OCI-LY7 (cell line): ENCODE measurements at places on chromosomes 3 and 15.
A peak's percentile ranks its signal among the peaks of the same experiment; 100 is the strongest.

DNA sequence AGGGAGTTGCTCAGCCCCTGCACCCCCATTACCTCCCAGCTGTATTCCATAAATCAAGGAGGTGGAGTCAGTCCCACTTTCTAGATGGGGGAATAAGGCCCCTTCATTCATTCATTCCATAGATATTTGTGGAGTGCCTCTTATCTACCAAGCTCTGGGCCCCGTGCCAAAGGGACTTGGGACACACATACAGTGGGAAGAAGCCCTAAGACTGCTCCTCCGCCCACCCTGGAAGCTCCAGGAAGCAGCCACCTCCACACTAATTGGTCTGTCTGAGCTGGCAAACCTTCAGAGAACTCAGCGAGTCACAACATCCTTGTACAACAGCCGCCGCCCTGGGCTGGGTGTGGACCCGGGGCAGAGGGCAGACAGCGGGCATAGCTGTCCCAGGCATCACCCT is 6.4 kb downstream of the STRA6 start:
- no peak for DNase-seq

- no peak for DNase-seq
Measured at GRCh38 chr15:62824111-62825015, 218.2 kb upstream of the TPM1 start.

DNA sequence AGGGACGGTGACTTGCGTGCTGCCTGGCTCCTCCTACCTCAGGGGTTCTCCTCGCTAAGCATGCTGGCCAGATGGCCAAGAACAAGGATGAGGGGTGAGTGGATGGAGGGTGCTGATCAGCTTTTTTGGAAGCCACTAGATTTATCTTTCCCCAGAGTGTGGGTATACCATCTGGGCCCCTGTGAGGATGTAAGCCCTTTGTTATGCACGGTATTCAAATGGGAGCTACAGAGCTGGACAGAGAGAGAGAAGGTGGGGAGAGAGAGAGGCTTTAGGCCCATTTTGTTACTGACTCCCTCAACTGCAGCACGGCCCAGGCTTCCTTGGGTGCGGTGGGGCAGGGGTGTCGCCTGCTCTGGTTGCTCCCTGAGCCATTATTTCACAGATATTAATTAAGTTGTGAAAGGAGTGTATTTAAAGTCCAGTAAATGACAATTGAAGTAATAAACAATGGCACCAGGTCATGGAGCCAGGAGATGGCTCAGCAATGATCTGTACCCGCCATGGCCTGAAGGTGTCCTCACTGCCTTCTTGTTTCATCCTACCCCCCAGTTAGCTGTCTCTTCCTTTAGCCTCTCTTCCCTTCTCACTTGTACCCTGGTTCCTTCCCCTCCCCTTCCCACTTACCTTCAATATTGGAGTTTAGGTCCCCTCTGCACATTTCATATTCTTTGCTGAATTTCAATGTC is 158.0 kb downstream of the CLSTN2 start:
- DNase-seq = no peak

DNA sequence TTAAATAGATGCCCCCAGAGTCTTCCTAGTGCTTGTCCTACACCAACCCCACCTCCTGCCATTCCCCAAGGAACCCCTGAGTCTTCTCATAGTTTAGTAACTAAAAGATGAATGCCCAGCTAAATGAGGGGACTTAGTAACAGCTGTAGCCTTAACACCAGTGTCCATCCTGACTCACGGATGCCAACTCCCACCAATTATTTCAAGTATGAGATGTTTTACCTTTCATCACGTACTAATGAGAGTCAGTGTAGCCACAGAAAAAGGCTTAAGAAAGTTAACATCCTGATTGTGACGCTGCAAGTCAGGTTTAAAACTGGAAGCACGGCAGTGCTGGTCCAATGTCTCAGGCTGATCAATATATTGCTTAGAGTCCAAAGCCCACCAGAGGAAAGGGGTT is 109.9 kb downstream of the FMN1 start:
- no peak for DNase-seq

DNA sequence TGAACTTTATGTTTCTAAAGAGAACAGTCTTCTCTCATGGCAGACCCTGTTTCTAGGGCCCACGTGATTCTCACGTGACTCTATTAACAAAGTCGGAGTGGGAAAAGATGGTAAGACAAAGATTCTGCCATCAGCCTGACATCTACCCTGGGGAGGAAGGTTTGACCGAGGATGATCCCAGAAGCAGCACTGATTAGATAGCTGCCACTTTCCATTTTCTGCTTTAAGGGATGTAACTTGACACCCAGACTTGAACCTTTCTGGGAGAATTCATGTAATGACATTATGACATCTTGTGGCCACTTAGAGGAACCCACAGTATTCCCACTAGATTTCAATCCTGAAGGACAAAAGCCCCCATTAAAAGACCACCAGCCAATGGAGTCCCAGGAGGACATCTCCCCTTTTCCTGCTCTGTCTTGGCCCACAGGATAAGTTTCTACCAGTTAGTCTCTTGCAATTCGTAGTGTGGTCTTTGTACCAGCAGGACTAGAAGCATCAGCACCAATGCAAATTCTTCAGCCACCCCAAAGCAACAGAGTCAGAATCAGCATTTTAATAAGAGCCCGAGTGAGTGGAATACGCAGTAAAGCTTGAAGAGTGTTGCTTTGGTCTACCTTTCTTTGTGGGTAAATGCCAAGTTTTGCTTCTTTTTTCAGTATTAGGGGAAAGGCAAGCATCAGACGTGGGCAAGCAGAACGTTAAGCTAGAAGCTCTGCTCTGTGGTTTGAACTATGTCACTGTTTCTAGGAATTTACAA is 480.5 kb upstream of the PROK2 start:
- peak; percentile 41 for DNase-seq

- no peak for DNase-seq
Measured at GRCh38 chr15:68028888-68029207, 25.3 kb upstream of the PIAS1 start.

GRCh38 chr3:61522626-61523025 is 38.7 kb upstream of the PTPRG start:
- DNase-seq = no peak

DNA sequence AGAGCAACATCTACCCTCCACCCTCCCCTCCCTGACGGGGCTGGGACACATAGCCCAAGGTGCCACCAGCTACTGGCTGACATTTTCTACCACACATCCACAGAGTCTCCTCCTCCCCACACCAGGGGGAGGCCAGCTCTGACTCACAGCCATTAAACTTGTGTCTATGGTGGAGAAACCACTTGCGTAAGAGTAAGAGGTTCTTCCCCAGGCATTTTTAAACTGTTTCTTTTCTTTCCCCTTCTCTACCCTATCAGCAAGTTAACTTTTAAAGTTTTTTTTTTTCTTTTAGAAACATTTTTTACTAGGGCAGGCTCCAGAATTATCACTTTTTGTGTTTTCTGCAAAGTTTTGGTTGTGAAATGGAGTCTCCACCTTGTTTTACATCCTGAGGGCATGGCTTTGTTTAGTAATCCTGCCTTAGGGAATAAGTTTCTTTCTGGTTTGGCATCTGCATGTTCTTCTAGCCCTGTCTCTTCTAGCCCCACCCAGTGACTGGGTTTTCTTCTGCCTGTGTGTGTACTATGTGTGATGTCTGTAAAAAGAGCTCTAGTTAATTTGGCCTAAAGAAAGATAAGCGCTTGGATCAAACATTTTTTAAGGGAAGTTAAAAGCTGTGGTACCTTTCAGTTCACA is 148.8 kb upstream of the GADL1 start:
- no peak for DNase-seq

DNA sequence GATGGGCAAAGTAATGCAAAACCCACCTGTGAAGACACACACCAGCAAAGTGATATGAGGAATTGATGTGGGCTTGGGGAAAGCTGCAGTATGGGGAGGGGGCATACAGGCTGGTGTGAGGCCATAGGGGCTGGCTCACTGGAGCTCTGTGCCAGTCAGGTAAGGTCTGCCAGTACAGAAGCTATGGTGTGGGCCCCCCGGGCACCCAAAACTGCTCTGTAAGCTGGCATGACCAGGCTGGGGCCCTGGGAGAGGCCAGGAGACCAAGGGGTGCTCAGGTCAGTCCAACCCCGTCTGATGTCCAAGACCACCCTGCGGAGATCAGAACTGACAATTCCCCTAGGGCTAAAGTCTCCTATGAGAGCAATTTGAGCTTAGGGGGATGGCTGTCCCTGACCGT is 163.1 kb downstream of the KCNMB2 start:
- no peak for DNase-seq

DNA sequence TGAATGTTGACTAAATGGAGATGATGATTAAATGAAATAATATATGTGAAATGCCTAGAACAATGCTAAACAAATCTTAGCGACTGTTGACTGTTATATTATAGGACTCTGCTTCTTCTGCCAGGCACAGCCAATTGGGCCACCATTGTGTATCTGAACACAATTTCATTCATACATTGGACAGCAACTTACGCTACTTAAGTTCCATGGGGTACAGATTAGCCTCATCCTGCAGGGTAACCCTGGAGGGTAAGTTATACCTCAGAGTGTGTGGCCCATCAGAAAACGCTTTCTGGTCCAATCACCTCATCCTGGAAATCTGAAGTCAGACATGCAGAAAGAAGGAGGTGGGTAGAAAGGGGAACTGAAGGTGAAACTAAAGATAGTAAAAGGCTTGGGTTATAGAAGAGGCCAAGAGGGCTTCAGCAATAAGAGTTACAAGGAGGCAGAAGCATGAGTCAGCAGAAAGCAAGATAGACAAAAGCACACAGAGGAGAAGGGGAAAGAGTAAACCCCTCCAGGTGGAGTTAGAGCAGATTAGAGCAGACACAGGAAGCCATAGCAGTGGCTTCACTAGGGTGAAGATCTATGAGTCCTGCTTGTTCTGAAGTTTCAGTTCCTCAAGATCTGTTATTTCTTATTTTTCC is 119.3 kb upstream of the SLC24A5 start:
- peak; percentile 75 for DNase-seq

GRCh38 chr3:43239755-43240154 is 46.6 kb upstream of the SNRK start:
- DNase-seq = no peak

DNA sequence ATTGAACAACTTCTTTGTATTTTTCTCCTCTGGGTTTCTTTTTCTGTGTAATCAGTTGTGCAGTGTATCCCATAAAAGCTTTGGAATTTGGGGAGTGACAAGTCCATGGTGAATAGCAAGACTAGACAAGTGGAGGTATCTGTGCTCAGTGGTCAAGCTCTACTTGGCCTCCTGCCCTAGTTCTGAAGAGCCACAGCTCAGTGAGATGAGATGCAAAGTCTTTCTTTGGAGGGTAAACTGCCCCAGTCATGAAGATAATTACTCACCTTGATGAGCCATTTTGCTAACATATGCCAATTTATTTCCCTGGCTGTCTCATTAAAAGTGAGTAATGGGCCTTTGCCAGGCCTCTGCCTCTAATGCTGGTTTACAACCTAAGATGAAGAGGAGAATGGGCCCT is 271.2 kb upstream of the TRIM42 start:
- no peak for DNase-seq
